ENCODE measurements at places on chromosomes 4 and X.

DNA sequence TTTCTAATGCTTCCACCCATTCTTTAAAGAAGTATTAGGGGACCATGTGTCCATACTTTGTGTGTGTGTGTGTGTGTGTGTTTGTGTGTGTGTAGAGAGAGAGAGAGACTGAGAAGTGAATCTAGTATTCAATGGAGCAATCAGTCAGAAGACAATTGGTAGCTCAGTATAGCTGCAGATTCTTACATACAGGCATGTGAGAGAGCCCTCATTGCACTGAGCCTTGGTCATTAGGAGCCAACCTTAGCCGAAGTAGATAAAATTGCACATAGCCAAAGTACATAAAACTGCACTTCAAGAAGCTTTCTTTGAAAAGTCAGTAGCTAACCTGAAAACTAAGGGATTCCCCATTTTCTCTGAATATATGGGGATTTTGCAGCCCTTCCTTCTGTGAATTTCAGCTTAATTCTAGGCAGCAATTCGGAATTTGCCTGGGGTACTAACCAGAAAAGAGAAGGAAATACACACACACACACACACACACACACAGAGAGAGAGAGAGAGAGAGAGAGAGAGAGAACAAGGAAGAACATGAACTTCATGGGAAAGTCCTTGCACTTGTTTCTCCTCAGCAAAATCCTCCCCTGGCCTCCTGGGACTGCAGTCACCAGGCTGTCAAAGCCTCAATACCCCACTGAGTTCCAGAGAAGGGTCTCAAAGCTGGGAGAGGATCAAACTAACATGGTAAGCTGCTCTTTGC lies 1.7 kb upstream of the PRDM8 start:
- no peak for DNase-seq

DNA sequence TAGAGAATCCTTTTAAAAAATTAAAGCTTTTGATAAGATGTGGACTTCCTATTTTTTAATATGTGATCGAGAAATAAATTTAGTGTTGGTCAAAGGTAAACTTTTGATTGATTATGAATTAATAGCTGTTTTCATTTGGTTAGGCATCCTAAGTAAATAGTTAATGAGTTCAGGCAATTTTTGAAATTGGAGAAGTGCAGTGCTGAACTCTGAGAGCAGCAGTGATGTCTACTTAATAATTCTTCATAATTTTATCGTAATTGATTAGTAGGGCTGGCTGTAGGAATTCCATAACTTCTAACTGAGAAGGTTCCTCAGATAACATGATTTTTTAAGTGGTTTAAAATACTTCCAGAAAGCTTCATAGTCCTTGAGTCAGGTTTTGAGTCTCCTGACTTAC lies 1.5 kb downstream of the MND1 start:
- DNase-seq, result no peak

DNA sequence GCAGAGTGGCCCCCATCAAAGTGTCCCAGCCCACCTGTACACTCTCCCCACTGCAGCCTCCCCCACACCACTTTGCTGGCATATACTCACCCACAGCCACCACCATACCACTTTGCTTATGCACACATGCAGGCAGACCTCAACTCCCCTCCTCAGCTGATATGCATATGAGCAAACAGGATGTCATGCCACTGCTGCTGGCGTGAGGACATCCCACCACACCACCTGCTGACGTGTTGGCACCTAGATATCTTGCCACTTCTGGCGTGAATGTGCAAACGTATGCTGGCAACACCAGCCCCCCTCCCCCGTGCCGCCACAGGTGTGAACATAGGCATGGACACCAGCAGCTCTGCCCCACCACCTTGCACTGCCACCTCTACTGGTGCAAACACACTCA lies 22.4 kb upstream of the MAGEA8 start:
- DNase-seq, result no peak

DNA sequence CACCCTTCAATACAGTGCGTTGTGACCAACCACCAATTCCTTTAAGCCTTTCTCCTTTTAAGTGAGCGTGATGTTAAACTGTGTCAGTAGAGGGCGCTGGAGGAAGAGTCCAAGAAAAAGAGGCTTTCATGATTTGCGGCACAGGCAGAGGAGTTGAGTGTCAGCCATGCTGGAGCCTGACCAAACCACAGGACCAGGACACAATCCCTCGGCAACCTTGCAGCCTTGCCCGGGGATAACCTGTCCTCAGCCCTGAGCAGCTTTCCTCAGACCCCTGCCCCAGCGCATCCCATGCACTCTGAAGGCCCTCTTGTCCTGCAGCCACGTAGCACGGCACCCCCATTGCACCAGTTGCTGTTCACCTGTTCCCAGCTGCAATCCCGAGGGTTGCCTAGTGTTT lies 53.5 kb upstream of the SMIM31 start:
- no peak for DNase-seq

Measured in cortex of kidney (tissue), 1 donor.